ENCODE measurements at places on chromosomes 3 and 15.

GRCh38 chr3:63582943-63583500 is 69.5 kb upstream of the SNTN start:
- no peak for DNase-seq
- H3K36me3 ChIP-seq: no peaks in the 10 kb centered on the region
- no peaks in the 10 kb centered on the region for H3K27me3 ChIP-seq
- no peak overlapping the region for H3K4me3 ChIP-seq

DNA sequence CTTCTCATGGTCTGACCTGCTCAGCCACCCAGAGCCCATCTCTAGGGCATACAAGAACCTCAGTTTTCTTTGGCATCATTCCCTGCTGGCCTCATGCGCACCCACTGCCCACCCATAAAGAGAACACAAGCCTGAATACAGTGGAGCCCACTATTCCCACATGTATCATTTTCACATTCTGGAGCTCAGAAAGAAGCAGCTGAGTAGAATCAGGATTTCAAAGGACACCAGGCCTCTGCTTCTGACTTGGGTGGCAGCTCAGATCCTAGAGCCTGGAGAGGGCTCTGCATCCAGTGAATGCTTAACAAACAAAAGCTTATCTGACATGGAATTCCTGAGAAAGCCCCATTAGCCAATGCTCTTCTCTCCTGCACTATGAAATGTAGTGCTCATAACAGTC is 34.7 kb downstream of the RBP2 start:
- no peak overlapping the region for H3K27ac ChIP-seq
- H3K36me3 ChIP-seq: no peaks in the 10 kb centered on the region
- DNase-seq: no peak
- H3K4me3 ChIP-seq: no peak overlapping the region
- H3K27me3 ChIP-seq: no peaks in the 10 kb centered on the region
- H3K4me1 ChIP-seq: no peaks in the 10 kb centered on the region

- no peak for DNase-seq
- no peaks in the 10 kb centered on the region for H3K4me1 ChIP-seq
- no peaks in the 10 kb centered on the region for H3K27me3 ChIP-seq
- no peak overlapping the region for H3K27ac ChIP-seq
- H3K36me3 ChIP-seq: no peaks in the 10 kb centered on the region
- no peak overlapping the region for H3K4me3 ChIP-seq
Measured at GRCh38 chr3:137012097-137012501, 54.3 kb downstream of the IL20RB start.

DNA sequence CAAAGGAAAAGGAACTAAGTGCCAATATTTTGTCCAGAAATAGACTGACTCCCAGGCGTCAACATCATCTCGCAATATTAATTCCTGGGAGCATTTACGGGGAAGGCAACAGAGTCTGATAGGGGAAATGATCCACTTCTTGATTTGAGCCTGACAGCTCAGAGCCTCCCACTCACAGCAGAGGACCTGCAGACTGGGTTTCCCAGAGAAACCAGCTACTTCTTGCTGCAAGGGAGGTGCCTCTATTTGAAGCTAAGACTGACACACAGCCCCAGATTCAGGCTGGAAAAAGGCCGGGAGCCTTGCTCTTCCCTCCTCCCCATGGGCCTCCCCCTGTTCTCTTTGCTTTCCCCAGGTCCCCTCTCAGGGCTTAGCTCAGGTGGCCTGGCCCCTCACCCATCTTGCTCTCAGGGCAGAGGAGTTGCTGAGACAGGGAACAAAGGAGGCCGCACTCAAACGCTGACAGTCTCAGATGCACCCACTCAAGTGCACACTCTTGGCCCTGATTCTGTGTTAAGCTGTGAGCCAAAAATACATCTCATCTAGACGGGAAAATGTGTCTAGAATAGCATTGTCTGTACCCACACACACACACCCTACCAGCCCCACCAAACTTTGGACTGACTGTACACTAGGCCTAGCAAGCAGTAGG is 49.8 kb upstream of the DCLK3 start:
- no peak overlapping the region for H3K4me3 ChIP-seq
- no peak for DNase-seq
- H3K27ac ChIP-seq: no peak overlapping the region
- no peaks in the 10 kb centered on the region for H3K36me3 ChIP-seq

- H3K4me3 ChIP-seq: no peak overlapping the region
- H3K27me3 ChIP-seq: no peaks in the 10 kb centered on the region
- DNase-seq: no peak
Measured at GRCh38 chr15:64222573-64223366, 59.9 kb upstream of the PPIB start.

DNA sequence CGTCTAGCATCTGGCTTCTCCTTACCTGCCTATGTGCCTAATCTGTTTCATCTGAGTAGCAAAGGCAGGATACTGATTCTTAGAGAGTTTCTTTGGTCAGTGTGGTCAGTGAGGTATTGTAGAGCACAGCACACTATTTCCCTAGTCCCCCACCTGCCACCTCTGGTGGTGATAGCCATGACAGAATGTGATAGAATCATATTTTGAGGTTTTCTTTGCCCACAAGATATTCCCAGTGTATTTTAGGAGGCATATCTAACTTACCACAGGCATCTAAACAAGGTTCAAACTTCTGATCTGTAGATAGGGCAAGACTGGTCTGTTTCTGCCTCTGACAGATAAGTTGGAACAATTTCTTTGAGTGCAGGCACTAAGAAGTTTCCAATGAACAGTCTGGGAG is 188.0 kb downstream of the SOX2 start:
- H3K36me3 ChIP-seq: no peaks in the 10 kb centered on the region
- H3K4me3 ChIP-seq: no peak overlapping the region
- H3K4me1 ChIP-seq: no peaks in the 10 kb centered on the region
- no peaks in the 10 kb centered on the region for H3K27me3 ChIP-seq
- no peak for DNase-seq
- no peak overlapping the region for H3K27ac ChIP-seq

DNA sequence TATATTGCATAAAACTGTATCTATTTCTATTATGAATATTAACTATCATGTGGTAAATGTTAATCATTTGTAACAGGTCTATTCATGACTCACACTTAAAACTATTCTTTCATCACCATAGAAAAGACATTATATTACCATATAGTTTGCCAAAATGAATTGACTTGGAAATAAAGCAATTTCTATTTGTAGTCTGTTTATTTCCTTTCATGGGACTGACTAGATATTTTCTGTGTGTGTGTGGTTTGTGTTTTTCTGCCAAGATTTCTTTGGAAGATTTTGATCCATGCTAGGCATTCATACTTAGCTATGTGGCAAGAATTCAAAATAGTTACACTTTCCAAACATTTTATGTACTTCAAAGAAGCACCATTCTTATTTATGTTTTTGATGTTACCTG is 522.5 kb upstream of the AGTR1 start:
- H3K36me3 ChIP-seq: no peaks in the 10 kb centered on the region
- DNase-seq: no peak
- H3K27me3 ChIP-seq: no peaks in the 10 kb centered on the region

- no peaks in the 10 kb centered on the region for H3K36me3 ChIP-seq
- H3K27me3 ChIP-seq: no peaks in the 10 kb centered on the region
- H3K4me3 ChIP-seq: no peak overlapping the region
- no peak overlapping the region for H3K27ac ChIP-seq
- H3K4me1 ChIP-seq: no peaks in the 10 kb centered on the region
Measured at GRCh38 chr3:153313302-153313965, 151.4 kb downstream of the RAP2B start.

DNA sequence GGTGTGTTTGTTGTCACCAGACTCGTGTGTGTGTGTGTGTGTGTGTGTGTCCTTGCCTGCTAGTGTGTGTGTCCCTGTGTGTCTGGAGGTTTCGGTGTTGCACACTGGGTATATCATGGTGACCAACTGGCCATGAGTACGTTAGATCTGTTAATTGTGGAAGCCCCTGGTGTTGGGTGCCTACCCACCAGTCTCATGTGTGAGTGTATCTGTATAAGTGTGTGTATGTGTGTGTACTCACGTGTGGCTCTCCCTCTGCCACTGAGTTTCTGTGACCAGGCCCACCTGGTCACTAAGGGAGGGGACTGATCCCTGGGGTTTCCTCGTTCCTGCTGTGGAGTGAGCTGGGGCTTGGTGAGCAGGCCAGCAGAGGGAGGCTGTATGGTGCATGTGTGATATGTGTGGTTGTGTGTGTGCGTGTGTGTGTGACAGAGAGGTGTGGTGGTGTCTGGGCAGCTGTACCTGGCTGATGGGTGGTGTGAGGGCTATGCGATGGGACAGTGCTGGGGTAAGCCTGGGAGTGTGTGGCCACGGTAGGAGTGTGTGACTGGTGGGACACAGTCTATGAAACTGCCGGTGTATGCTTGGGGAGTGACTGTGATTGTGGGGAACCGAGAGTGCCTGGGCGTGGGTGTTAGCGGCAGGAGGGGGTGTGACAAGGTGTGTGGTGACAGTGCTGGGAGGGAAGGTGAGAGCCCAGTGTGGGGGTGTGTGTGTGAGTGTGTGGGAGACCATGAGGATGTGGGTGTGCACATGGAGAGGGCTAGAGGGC is 1.8 kb downstream of the PRKCD start:
- peak overlapping the region; percentile 92 for H3K27ac ChIP-seq
- no peaks in the 10 kb centered on the region for H3K27me3 ChIP-seq
- H3K36me3 ChIP-seq: no peaks in the 10 kb centered on the region
- H3K4me1 ChIP-seq: peaks cover 33% of the 10 kb centered on the region
- peak; percentile 31 for DNase-seq
- peak overlapping the region; percentile 99 for H3K4me3 ChIP-seq

- no peak overlapping the region for H3K27ac ChIP-seq
- no peaks in the 10 kb centered on the region for H3K4me1 ChIP-seq
- DNase-seq: no peak
- no peaks in the 10 kb centered on the region for H3K27me3 ChIP-seq
Measured at GRCh38 chr3:11464356-11464755, 179.4 kb downstream of the VGLL4 start.

DNA sequence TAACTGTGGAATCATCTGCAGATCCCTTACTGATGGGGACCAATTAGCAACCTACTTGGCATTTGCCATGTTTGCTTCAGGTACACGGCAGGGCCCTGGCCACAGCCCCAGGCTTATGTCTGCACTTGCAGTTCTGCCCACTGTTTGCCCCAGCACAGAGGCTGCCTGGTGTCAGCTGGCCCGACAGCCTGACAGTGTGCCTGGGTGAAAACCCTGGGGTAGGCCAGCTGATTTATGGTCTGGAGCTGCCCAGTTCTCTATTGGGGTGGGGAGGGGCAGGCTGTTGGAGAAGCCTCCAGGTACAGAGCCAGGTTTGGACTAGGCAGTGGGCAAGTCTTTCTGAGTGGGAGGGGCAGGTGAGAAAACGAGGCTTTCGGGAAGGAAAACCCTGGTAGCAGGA is 11.2 kb upstream of the TGM5 start:
- H3K27ac ChIP-seq: no peak overlapping the region
- peak; percentile 79 for DNase-seq
- peaks cover 5% of the 10 kb centered on the region for H3K4me1 ChIP-seq
- no peak overlapping the region for H3K4me3 ChIP-seq

DNA sequence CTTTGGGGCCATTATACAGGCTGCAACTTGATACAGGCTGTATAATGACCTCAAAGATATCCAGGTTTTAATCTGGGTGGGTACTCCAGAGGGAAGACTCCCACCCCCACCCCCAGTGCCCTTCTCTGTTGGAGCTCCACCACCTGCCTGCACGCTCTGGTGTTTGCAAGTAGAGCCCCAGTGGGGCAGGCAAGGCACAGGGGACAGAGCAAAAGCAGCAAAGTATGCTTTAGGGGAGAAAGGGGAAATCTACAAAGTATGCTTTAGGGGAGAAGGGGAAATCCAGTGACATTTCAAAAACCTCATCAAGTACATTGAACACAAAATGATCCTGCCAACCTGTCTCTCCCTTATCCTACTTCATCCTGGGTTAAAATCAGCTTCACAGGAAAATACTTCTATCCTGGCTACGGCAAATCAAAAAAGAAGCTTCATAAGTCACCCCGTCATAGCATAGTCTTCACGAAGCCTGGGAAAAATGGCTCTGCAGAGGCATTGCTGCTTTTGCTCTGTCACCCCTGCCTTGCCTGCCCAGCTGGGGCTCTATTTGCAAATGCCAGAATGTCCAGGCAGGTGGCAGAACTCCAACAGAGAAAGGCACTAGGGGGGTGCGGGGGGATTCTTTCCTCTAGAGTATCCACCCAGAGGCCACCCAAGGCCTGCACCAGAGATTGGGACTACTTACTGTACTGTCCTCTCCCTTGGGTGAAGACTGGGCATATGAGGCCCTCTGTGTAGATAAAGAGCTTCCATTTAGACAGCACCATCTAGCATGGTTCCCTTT is 60.9 kb upstream of the ATP11B start:
- no peaks in the 10 kb centered on the region for H3K27me3 ChIP-seq
- no peak overlapping the region for H3K27ac ChIP-seq
- DNase-seq: no peak
- no peaks in the 10 kb centered on the region for H3K4me1 ChIP-seq
- no peaks in the 10 kb centered on the region for H3K36me3 ChIP-seq

DNA sequence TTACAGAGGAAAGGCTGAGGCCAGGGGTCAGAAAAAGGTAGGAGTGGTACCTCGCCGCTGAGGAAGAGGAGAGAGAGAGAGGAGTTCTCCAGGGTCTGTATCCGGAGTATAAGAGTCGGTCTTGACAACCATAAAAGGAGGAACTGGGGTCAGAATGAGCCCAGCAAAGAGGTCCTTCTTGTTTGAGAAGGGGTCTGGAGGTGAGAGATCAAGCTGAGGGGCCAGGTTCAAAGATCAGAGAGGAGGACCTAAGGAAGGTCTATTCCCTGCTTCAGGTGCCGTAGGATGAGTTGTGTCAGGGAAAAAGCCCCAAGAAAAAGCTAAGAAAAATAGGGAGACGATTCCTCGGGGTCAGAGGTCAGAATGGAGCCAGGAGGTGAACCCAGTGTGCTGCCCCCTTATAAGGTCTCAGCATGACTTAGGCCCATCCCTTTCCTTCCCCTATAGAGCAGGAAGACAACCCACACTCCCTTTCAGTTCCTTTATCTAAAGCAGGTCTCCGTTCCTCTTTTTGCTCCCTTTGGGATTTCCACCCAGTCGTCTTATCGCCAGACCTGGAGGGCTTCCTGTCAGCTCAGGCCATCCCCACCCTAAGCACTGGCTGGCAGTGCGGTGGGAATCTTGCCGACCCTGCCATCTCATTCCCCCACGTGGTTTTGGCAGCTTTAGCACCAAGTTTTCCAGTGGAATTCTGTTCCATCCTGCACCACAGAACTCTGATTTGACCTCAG is 651 bp downstream of the MTMR14 start:
- no peaks in the 10 kb centered on the region for H3K27me3 ChIP-seq
- no peaks in the 10 kb centered on the region for H3K36me3 ChIP-seq
- peak overlapping the region; percentile 66 for H3K27ac ChIP-seq
- no peaks in the 10 kb centered on the region for H3K4me1 ChIP-seq
- H3K4me3 ChIP-seq: peak overlapping the region; percentile 97

DNA sequence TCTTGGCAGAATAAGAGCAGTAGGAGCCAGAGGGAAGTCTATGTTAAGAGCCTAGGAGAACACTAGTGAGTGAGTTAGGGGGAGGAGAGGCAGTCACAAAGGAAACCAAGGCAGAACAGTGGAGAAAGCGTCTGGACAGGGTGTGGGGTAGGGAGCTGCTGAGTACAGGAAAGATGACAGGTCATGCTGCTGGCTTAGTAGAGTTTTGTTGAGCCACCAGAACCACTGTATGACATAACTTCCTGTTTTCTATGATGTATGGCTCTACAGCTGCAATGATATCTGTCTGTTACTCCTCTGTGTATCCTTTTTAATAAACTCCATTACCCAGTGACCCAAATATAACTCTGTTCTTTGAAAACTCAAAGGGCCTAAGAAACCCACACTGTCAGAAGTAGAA is 10.6 kb upstream of the STT3B start:
- no peaks in the 10 kb centered on the region for H3K27me3 ChIP-seq
- H3K4me3 ChIP-seq: no peak overlapping the region
- no peak for DNase-seq
- no peaks in the 10 kb centered on the region for H3K4me1 ChIP-seq
- no peak overlapping the region for H3K27ac ChIP-seq
- no peaks in the 10 kb centered on the region for H3K36me3 ChIP-seq

- no peak overlapping the region for H3K4me3 ChIP-seq
- no peaks in the 10 kb centered on the region for H3K4me1 ChIP-seq
- DNase-seq: peak; percentile 10
- no peaks in the 10 kb centered on the region for H3K36me3 ChIP-seq
Measured at GRCh38 chr15:65902373-65902772, 33.1 kb downstream of the RAB11A start.

All from prostate gland (tissue), 2 donors.